BJ (cell line): ENCODE measurements at places on chromosomes 1 and 21.
A peak's percentile ranks its signal among the peaks of the same experiment; 100 is the strongest.

DNA sequence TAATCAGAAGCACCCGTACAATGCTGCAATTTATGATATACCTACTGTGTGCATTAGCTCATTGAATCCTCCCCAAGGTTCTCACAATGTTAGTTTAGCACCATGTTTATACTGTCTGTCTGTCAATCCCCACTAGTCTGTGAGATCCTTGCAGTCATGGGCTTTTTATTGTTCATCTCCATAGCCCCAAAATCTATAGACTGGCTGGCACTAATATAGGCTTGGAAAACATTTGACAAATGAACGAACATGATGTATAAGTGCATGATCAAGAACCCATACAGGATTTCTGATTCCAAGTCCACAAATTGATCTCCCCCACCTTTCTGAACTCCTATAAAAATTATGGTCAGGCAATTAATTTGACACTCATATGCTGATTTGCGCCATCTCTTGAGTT is 290.0 kb downstream of the OMA1 start:
- DNase-seq, result no peak

DNA sequence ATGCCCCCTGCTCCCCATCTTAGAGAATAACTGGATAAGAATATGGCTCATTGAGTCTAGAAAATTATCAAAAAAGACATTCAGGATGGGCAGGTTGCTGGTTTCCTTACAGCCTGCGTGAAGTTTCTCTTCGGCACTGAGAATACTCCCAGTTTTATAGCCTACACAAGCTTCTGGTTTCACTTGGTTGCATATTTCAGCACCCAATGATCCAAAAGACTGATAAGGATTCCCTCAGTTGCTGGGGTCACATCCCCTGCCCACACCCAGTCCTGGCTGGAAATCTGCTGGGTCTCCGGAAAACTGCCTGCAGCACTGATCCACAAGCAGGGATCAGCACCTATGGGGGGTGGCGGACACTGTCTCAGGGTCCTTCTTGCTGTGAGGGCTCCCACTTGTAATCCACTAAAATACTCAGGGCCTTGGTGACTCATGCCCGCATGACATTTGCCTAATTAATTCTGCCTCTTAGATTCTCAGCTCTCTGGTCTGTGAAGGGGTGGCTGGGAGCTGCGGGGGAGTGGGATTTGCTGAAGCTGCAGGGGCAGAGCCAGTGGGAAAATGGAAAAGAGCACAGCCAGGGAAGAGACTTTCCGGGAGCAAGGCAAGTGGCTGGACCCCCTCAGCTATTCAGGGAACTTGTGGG is 142.5 kb downstream of the ZNF648 start:
- no peak for DNase-seq

GRCh38 chr1:50841791-50842387 is 118.2 kb downstream of the FAF1 start:
- DNase-seq, result peak; percentile 40

DNA sequence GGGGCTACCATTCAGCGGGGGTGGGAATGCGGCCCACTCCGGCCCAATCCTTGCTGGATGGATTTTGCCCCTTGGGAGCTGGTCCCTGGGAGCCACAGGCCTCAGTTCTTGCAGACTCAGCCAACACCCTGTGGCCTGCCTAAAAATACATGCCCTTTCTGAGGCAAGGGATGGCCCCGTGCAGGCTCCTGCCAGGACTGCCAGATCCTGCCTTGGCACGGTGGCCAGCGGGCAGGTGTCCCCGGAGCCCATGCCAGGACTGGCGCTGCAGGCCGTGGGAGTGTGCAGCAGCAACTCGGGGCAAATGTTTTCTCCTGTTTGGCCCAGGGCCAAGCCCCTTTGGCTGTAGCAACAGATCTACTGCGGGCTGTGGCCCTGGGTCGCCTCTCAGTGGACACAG is 1.6 kb upstream of the PANK4 start:
- DNase-seq, result no peak

- DNase-seq, result no peak
Observed at GRCh38 chr1:89149229-89149628, 23.3 kb upstream of the GBP2 start.

DNA sequence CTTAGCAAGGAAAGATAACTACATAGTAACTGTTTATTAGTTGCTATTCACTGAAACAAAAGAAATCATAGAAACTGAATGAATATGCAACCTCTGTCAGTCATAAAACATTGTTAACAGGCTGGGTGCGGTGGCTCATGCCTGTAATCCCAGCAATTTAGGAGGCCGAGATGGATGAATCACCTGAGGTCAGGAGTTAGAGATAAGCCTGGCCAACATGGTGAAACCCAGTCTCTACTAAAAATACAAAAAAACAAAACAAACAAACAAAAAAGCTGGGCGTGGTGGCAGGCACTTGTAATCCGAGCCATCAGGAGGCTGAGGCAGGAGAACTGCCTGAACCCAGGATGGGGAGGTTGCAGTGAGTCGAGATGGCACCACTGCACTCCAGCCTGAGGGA is 44.1 kb downstream of the CRB1 start:
- DNase-seq, result no peak

DNA sequence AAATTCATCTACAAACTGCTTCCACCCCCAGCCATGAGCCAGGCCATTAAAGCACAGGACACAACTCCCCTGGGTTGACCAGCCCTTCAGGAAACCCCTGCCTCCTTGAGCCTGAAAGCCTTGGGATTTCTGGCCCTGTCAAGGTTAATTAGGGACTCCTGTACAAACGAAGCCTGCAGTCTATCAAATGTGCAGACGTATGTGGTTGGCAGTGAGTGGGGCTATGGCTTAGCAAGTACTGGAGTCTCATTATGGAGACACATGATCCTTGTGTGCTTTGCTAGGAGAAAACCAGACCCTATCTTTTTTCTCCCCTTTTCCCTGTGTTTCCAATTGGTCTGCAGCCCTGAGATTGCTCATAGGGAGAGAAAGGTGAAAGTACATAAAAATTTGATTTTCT is 588.3 kb upstream of the USP24 start:
- DNase-seq, result no peak

DNA sequence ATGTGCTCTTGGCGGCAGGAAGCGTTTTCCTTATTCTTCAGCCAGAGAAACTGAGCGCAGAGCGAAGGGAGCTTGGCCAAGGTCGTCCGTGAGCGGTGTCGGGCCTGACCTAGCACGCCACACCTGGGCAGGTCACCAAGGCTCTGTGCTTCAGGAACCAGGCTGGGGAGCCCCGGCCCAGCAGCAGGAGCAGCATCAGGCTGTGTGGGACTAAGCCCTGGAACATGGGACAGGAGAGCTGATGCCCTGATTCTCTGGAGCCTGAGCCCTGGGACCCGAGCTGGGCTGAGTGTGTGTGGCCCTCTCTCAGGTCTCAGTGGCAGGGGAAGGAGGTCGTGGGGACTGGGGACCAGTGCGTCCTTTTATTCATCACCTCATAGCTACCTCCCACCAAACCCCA is 65.2 kb upstream of the ABCG1 start:
- no peak for DNase-seq

- DNase-seq, result no peak
Observed at GRCh38 chr21:29245104-29245643, 53.5 kb upstream of the BACH1 start.

- DNase-seq, result no peak
Observed at GRCh38 chr1:219926363-219926998, 1.9 kb downstream of the SLC30A10 start.

GRCh38 chr1:162475539-162476185 is 22.0 kb upstream of the UHMK1 start:
- DNase-seq, result no peak

DNA sequence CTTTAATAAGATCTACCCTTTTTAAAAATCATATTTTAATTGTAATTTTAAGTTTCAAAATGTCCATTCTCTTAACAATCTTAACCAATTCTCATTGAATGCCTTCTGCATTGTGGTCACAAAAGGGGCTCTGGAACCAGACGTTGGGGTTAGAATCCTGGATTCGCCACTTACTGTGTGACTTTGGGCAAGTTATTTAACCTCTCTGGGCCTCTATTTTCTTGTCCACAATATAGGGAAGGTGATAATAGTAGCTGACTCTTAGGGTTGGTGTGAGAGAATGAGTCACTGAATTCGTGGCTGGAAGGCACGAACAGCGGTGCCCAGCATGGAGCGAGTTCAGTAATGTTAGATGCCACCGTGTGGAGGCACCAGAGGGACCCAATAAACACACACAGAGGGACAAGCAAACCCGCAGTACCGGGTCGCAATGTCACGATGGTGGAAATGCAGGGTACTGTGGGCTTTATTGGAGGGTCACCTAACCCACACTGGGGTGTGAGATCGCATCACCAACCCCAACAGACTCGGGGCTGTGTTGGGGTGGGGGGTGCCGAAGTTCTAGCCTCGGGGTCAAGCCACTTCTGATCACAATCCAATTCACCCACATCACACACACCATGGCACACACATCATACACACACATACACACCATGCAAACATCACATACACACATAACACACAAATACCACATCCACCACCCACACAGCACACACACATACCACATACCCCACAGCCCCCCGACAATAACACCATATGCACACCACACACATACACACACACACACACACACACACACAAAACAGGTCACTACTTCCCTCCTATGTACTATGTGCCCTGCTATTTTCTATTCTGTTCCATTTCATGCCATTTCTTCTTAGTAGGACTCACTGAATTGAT is 27.0 kb upstream of the IFNAR2 start:
- no peak for DNase-seq

GRCh38 chr1:997713-997992 is 2.2 kb downstream of the HES4 start:
- no peak for DNase-seq

DNA sequence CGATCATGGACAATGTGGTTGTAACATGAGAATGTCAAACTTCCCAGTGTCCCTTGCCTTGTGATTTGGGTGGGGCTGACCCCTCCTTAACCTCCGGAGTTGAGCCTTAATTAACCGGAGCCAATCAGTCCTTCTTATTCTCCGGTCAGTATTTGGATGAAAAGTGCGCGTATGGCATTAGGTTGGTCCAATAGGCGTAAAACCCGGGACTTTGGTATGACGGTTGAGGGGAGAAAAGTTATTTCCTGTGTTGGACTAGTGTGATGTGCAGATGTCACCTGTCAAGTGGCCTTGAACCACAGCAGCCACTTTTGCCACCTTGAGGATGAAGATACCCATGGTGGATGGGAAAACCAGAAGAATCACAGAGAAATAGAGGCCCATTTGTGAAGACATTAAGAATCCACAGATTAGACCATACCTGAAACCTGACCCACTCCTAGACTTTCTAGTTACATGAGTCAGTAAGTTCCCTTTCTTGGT is 5.1 kb downstream of the PAFAH2 start:
- DNase-seq, result no peak

DNA sequence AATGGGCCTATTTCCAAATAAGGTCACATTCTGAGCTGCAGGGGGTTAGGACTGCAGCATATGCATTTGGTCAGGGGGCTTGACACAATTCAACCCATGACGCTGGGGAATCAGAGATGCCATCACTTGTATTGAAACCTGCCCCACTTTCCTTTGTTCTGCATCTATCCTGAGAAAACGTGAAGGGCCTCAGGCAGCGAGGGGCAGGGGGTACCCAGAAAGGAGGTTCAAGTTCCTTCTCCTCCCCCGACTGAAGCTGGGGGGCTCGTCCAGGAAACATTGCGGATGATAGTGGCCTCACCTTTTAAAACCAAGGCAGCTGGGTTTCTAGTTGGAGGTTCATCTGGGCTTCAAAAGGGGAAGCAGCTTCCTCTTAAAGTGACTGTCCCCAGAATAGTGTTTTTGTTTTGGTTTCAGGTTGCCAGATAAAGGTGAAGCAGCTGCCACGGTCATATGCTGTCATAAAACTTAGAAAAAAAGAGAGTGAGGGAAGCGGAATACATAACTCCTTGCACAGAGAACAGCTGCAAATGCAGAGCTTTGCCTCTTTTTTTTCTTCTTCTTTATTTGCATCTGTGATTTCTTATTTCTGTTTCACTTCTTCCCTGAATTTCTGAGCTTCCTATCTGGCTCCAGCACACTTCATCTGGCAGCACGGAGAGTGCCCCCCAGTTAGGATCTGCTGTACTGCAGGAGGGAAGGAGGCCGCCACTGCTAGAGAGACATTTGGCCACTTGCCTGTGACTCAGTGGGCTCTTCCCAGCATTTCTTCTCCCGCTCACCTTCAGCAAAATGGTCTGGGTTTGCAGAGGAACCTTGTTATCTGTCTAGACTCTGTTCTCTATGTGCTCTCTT is 142.0 kb downstream of the AJAP1 start:
- DNase-seq, result no peak

GRCh38 chr1:29803486-29803885 is 567.2 kb downstream of the PTPRU start:
- no peak for DNase-seq

- no peak for DNase-seq
Observed at GRCh38 chr1:171355727-171356126, 41.7 kb downstream of the FMO4 start.

- no peak for DNase-seq
Observed at GRCh38 chr1:243440406-243440805, 184.6 kb downstream of the SDCCAG8 start.

DNA sequence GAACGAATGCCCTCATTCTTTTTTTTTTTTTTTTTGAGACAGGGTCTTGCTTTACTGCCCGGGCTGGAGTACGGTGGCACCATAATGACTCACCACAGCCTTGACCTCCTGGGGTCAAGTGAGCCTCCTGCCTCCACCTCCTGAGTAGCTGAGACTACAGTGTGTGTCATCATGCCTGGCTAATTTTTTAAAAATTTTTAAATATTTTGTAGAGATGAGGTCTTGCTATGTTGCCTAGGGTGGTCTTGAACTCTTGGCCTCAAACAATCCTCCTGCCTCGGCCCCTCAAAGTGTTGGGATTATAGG is 69.4 kb downstream of the ALG14 start:
- DNase-seq, result no peak

GRCh38 chr21:26117324-26117971 is 53.1 kb downstream of the APP start:
- DNase-seq, result no peak

DNA sequence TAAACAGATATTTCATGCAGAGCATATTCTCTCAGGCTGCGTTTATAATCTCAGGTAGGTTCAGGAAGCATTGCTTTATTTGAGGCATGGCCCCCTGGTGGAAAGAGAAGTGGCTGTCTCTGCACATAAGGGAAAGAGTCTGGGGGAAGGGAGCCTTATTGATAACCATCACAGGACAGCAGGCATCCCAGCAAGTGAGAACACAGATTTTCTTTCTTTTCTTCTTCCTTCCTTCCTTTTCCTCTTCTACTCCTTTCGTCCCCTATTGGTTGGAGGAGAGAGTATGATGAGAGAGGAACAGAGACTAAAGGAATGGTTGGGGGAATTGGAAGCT is 21.9 kb downstream of the TSNAX start:
- no peak for DNase-seq

DNA sequence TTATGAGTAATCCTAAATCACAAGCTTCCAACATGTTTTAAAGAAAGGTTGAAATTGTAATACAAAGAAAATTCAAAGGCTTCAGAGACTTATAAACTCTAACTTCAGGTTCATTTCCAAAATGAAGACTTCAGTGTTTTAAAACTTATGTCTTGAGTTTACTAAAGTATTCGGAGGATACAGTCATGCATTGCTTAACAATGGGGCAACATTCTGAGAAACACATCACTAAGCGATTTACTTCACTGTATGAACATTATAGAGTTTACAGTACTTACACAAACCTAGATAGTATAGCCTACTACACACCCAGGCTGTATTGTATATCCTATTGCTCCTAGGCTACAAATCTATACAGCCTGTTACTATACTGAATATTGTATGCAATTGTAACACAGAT is 38.3 kb downstream of the CEP170 start:
- no peak for DNase-seq

GRCh38 chr21:45970674-45971615 is 10.6 kb upstream of the COL6A1 start:
- DNase-seq, result no peak
